EH (cell line): ENCODE measurements at places on chromosomes 16 and 17.
A peak's percentile ranks its signal among the peaks of the same experiment; 100 is the strongest.

DNA sequence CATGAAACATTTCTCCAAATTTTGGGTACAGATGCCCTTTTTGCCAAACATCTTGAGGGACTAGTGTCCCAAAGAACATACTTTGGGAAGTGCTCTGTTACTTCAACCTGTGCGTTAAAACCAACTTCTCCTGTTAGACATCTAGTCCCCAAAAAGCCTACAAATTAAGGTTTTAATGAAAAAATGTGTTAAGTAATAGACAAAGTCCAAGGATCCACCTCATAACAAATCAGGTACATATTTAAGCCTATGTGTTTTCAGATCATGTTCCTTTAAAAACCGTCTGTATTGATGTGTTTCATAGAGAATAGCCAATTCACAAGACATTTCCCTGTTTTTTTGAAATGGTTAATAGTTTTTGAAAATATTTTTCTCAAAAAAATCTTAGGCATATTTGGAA, 174.8 kb upstream of the FAM20A start:
- no peak for DNase-seq

DNA sequence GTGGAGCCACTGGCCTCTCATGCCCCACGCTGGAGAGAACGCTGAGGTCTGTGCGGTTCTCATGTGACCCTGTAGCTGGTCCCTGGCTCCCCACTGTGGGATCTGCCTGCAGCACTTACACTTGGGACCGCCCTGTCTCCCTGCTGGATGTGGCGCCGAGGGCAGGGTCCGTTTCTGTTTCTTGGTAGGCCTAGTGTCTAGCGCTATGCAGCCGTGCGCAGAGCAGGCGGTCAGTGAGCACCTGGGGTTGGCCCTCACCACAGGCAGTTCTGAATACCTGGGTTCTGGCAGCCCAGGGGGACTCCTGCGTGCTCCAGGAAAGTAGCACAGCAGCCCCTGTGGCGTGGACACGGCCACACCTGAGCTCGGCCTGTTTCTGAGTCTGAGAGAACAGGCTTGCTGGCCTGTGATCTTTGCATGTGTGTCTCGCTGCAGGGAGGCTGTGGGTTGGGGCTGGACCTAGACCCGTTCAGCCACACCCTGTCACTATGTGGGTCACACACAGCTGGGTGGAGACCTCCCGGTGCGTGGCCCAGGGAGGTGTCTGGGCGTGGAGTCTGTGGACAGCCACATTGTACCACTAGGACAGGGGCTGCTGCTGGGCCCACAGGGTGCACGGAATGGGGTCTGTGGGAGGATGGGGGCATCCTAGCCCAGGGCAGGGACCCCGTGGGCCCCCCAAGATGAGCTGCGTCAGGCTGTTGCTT, 2.8 kb downstream of the CAPN15 start:
- DNase-seq: no peak

GRCh38 chr17:27226611-27227230, 67.2 kb upstream of the WSB1 start:
- DNase-seq: peak; percentile 57

DNA sequence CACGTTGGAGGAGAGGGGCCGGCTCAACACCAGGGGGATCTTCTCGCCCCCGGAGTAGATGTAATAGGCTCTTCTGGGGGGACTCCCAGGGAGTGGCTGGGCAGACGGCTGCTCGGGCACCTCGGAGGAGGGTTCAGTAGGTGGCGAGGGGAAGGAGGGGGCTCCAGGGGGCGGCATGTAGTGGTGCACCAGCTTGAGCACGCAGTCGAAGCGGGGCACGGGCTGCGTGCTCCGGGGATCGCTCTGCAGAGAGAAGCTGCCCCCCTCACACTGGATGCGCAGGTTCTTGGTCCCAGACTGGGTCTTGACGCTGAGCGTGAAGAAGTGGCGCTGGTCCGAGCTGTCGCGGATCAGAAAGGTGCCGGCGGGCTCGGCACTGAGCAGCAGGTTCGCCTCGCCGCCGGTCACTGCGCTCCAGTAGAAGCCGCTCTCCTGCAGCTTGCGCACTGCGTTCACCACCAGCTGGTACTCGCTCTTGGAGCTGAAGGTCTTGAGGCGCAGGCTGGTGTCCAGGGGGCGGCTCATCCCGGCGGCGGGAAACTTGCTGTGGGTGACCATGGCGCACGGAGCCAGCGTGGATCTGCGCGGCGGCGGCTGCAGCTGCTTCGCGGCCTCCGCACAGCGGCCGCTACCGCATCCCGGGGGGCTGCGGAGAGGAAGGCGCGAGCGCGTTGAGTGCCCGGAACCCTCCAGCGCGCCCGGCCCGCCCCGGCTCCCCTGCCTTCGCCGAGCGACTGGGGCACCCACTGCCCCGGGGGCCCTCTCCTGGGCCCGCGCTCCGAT, 1.1 kb downstream of the SOCS3 start:
- peak; percentile 56 for DNase-seq

DNA sequence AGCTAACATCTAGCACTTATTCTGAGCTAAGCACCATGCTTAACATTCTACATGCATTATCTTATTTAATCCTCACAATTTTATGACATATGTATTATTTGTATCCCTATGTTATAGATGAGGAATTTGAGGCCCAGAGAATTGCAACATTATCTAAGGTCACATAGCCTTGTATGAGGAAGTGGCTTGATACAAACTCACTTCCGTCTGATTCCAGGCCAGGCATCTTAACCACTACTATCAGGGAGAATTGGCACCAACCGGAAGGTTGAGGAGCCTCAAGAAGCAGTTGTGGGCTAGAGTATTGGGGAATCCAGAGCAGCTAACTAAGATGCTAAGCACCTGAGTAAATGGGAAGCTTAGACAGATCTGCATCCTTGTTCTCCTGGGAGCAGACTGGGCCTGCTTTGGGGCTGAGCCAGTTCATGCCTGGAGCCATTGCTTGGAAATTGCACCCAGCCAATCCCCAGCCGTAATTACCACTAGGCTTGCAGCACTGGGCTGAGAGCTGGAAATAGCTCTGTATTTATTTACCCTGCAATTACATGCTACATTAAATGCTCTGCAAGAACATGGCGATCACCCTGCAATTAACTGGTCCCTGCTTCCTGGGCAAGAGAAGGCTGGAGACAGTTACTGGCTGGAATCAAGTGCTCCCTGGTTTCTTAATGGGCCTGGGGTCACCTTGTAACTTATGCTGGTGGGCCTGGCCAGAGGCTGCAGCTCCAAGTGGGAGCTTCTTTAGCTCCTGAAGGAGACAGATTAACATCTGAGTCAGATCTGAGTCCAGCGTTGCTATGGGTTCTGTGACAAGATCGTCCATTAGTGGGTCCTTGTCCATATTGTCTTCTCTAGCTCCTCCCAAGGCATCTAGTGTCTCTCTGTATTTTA, 273.1 kb upstream of the CCL2 start:
- no peak for DNase-seq

- peak; percentile 1 for DNase-seq
Observed at GRCh38 chr16:20675488-20676267, 21.8 kb downstream of the ACSM1 start.

- no peak for DNase-seq
Observed at GRCh38 chr17:8947201-8947600, 18.3 kb downstream of the PIK3R5 start.

DNA sequence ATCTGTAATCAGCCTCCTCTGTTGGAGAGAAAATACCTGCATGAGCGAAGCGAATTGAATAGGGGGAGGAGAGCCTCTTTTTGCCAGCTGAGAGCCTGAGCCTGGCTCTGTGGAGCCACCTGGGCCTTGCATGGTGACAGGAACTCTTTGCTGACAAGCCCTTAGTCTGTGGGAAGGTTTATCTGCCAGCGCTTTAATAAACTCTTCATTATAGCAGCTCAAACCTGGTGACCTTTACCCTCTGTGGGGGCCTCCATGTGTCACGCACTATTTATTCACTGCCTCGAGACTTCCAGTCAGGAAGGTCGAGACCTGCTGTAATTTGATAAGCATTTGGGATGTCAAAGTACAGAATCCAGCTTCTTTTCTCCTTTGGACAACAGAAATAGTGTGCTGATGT, 282.6 kb downstream of the CBLN1 start:
- DNase-seq: no peak

DNA sequence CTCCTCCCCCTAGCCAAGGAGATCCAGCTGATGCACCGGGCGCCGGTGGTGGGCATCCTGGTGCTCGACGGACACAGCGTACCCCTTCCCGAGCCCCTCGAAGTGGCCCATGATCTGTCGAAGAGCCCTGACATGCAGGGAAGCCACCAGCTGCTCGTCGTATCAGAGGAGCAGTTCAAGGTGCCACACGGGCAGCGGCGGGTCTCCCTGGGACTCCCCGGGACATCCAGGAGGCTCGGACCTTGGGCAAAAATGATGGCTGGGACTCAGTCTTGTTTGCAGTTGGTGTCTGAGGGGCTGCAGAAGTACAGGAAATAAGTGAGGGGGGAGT, 15.8 kb upstream of the MYO15B start:
- DNase-seq: no peak

DNA sequence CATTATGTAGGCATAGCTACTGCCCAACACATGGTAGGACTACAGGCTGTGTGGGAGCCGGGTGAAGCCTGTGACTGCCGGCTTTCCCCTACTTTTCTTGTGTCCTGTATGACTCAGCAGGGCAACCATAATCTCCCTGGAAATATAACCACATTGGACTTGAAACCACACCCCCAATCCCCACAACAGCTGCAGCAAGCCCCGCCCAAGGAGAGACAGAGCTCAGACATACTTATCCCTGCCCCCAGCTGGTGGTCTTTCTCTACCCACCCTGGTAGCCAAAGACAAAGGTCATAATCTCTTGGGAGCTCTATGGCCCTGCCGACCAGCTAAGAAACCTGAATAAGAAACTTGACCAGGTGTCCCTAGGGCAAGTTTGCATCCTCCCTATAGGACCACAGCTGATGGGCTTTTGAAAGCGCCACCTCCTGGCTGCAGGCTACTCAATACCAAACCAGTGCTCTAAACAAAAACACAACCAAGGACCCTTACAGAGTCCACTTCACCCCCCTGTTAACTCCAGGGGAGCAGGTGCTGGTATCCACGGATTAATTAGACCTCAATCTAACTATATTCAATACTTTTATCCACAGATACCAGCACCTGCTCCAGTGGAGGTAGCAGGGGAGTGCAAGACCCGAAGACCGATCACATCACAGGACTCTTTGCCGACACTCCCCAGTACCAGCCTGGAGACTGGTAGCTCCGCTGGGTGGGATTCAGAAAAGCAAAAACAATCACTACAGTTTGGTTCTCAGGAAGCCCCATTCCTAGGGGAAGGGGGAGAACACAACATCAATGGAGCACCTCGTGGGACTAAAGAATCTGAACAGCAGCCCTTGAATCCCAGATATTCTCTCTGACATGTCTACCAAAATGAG, 91.2 kb downstream of the IRX5 start:
- DNase-seq: peak; percentile 62

GRCh38 chr17:47218896-47219430, 9.8 kb downstream of the MYL4 start:
- DNase-seq: no peak

DNA sequence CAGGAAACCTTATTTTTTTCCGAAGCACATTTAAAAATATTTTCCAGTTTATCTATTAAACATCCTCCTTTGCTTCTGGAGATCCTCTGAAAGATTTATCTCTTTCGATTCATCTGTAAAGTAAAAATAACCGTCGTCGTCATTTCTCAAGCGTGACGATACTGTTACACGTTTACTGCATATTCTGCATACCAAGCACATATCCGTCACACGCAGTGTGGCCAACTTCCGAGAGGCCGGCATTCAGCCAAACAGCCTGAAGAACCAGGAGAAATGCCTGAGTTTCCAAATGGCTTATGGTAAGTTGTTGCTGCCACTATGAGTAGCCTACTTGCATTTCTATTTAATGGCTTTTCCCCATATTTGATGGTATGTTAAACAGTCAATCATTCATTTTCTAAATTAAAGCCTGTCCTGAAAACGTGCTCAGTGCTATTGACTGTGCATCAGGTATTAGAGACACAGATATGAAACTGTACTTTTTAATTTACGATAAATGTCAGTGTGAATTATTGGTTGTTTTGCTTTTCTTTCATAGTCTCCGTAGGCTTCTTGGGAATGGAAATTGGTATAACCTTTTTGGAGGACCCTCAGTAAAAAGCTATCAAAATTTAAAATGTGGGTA, 275.7 kb downstream of the WWOX start:
- no peak for DNase-seq

DNA sequence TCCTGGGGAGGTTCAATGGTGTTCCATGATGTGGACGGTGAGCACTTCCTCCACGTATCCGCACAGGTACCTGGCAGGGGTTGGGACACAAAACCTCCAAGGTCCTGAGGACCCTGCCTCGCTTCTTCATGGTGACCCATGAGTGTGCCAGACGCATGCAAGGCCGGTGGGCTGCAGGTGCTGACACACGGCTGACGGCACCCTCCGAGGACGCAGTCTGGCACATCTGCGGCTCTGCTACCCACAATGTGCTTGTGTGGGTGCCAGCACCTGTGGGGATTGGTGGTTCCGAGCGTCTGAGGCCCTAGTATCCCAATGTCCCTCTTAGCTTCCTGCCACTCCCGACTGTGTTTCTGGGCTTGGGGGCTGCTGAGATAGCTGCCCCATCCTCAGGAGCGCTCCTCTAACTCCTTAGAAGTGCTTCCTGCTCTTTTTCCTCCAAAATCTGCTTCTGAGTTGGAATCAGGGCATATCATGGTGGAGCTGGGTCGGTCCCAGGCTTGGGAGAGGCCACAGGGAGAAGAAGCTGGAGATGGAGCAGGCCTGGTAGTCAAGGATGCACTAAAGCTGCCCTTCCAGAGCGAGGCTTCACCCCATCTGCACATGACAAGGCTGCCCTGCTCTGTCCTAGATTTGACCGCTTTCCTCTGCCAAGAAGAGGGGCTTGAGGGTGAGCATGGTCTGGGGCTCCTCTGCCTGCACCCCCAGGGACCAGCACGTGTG, 1.6 kb downstream of the CYGB start:
- DNase-seq: no peak

GRCh38 chr16:87212026-87212425, 105.2 kb downstream of the C16orf95 start:
- peak; percentile 80 for DNase-seq

- DNase-seq: no peak
Observed at GRCh38 chr17:61366715-61367413, 32.8 kb upstream of the TBX2 start.

DNA sequence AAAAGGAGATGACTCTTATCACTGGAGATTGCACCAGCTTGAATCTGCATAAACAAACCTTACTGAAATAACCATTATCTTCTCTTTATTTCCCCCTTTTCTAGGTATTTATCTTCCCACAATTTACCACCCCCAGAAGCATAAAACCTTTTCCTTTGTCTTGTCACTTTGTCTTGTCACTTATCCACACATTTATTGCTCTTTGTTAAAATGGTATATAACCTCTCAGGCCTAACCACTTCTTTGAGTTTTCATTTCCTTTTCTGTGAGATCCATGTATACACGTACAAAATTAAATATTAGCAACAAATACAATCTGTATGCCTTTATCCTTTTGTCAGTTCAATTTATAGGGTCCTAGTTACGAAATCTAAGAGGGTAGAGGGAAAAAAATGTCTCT, 122.9 kb downstream of the CACNG3 start:
- DNase-seq: no peak
